ENCODE measurements at places on chromosomes 2 and 18. TPM values are rescaled to one million over a fixed set of nuclear protein-coding genes. Genes with fewer than 3 reads are reported as not detected.
A peak's percentile ranks its signal among the peaks of the same experiment; 100 is the strongest.

GRCh38 chr2:97676620-97677019 is 7.1 kb downstream of the C2orf92 start:
- no peak for DNase-seq

DNA sequence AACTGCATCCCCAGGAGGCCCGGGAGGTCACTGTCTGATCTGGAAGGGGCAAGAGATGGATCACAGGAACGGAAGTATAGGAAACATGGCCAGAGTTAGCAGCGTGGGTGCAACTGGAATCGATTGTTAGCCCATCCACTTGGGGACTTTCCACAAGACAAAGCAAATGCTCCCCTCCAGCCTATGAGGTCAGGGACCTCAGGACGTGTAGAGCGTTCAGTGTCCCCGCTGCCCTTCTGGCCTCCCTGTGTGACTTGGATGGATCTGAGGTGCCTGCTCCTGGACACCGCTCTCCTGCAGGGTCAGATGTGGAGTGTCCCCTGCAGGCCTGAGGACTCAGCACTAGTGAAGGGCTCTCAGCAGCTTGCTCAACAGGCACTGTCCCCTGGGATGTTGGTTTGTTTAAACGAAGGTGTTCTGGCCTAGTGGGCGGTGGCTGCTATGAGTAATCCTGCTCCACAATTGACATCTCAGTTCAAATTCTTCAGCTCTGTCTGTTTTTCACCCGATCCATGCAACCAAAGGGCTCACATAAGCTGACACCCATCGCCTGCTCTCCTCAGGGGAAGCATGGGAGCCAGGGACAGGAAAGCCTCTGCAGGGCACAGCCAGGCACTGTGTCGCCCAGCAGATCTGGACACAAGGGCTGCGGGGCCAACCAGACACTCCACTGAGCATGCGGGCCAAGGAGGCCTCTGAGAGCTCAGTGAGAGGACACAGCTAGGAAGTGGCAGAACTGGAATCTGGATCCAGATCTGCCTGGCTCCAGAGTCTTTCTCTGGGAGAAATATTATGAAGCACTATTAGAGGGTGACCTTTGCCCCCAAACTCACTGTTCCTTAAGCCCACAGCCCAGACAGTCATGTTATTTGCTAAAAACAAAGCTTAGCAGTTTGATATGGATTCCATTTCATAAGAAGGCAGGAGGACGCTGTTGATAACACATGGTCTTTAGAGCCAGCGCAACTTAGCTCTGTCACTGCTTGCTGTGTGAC is 78.5 kb downstream of the RHOB start:
- DNase-seq, result peak; percentile 66

DNA sequence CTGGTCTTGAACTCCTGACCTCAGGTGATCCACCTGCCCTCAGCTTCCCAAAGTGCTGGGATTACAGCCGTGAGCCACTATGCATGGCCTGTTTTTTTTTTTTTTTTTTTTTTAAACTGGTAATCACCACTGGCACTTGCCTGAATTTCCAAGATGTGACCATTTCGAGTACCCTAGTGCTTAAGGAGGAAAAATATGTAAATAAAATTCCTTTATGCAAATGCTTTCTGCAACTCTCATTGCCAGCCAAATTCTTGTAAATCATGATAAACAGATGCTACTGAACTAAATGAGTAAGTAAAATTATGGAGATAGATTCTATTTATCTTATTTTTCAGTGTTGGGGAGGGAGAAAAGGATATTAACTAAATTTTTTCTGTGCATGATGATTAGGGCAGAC is 18.6 kb downstream of the CDCA7 start:
- no peak for DNase-seq

DNA sequence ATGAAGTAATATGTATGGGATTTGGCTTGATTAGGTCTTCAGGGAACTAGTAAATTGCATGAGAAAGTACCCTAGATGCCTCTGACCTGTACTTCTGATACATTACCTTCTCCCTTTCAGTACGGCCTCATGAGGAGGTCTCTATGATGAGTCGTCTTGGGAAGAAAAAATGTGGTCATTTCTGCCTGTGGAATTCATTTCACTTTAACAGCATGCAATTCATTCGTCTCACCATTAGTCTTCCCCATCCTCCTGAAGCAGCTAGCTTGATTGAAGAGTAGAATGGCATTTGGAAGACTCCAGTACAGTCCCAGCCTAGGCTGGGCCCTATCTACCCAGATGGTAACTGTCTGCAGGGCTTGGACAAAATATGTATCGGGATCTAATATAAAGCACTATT is 52.2 kb downstream of the TMX3 start:
- no peak for DNase-seq

- DNase-seq, result no peak
These were observed 203.6 kb upstream of the SLC35G4 start for GRCh38 chr18:11405804-11406203.

GRCh38 chr2:85937069-85937439 is 48.3 kb upstream of the ST3GAL5 start:
- DNase-seq, result no peak

DNA sequence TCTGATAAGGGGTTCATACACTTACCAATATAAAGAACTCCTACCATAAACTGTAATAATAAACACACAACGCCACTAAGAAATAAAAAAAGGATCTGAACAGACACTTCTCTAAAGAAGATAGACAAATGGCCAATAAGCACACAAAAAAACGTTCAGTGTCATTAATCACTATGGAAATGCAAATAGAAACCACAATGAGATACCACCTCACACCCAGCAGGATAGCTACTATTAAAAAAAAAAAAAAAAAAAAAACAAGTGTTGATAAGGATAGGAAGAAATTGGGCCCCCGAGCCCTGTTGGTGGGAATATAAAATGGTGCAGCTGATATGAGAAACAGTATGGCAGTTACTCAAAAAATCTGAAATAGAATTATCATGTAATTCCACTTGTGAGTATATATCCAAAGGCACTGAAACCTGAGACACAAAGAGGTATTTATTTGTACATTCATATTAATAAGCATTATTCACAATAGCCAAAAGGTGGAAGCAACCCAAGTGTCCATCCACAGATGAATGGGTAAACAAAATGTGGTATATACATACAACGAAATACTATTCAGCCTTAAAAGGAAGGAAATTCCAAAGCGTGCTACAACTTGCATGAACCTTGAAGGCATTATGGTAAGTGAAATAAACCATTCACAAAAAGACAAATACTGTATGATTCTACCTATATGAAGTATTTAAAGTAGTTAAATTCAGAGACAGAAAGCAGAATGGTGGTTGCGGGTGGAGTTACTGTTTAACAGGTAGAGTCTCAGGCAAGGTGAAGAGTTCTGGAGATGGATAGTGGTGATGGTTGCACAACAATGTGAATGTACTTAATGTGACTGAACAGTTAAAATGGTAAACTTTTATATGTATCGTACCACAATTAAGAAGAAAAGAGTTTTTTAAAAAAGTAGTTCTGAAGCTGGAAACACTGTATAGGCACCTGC is 17.9 kb downstream of the REV1 start:
- DNase-seq, result no peak

Gene ZNF521
- 0.21 TPM for total RNA-seq

Gene TXNDC2
- not detected for total RNA-seq

Gene ZSWIM2
- total RNA-seq, result not detected

- DNase-seq, result no peak
These were observed 1.5 kb downstream of the MMADHC start for GRCh38 chr2:149586063-149586462.

Data from HT-29 (cell line).